ENCODE measurements at places on chromosomes 5 and 9.

GRCh38 chr5:58261605-58262004, 198.3 kb downstream of the PLK2 start:
- DNase-seq: no peak

GRCh38 chr5:78260771-78261170, 33.7 kb downstream of the AP3B1 start:
- DNase-seq: no peak

DNA sequence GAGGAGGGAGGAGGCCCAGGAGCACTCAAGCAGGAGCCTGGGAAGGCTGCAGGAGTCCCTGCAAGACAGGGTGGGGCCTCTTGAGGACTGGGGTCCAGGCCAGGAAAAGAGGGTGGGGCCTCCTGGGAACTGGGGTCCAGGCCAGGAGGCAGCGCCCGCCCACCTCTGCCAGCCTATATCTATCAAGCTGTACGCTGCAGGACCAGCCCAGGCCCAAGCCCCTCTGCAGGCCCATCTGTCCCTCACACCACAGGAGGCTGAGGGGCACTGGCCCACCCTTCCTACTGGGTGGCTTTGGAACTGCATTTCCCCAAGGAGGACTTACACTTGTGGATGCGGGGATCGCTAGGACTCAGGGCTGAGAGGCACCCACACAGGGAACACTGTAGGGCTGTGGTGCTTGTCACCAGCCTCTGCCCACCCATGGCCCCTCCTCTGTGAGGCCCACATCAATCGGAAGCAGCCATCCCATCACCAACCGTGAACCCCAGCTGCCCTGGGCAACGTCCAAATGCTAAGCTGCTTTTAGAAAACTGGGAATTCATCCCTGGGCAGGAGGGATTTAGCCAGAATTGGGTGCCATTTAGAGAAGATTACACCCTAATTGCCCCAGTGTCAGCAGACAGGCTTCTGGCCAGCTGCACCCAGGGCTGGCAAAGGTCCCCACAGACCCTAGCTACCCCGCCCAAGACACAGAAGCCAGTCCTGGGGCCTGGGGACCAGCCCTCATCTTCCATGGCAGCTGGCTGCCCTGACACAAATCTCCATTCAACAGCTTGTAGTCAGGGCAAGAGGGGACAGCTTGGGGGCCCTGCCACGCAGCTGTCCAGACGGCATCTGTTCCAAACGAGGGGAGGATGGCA, 15.3 kb downstream of the BICD2 start:
- no peak for DNase-seq

DNA sequence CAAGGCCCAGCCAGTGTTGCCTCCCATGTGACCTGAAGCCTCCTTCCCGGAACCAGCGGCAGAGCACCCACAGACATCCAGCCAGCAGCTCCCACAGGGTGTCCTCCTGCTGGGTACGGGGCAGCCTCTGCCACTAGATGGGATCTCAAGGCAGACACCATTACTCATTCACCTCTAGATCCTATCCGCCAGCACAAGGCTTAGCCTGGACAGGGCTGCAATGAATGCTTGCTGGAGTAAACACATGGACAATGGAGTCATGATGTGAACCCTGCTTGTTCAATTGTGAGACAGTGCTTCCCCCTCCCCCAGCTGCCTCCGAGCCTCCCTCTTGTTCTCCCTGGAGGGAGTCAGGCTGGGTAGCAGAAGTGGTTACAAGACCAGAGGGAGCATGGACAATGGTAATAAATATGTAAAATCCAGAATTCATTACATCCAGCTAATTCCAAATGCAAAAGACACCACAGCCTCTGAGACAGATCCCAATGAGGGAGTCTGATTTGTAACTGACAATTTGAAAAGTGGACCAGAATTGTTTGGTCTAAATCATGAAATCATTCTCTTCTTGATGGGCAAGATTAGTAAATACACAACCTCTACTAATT, 132.0 kb downstream of the CRB2 start:
- no peak for DNase-seq

- no peak for DNase-seq
Measured at GRCh38 chr9:72950875-72951442, 1.9 kb downstream of the ALDH1A1 start.

Data from activated CD4-positive, alpha-beta T cell treated with anti-CD3 and anti-CD28 coated beads for 48 hours (primary cell).